ENCODE measurements at places on chromosomes 11 and 22.

- no peak for DNase-seq
Measured at GRCh38 chr22:42060489-42060888, 10.1 kb downstream of the NAGA start.

DNA sequence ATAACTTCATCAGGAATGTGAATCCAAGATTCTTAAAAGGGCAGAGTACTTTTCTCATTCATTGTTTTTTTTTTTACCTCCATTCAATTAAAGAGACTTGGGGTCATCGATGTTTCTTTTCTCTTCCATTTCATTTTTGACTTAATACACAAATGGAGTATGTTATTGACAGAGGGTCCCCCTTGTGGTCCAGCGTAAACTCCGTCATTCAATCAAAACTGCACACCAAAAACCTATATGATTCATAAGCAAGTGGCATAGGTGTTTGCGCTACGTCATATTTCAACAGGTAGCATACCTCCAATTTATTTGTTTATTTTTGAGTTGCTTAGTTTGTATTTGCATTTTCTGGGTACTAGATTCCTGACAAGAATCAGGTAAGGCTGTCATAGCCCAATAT is 12.7 kb upstream of the FOLH1 start:
- DNase-seq: no peak

GRCh38 chr22:47990481-47990880 is 1228.0 kb downstream of the TBC1D22A start:
- no peak for DNase-seq

DNA sequence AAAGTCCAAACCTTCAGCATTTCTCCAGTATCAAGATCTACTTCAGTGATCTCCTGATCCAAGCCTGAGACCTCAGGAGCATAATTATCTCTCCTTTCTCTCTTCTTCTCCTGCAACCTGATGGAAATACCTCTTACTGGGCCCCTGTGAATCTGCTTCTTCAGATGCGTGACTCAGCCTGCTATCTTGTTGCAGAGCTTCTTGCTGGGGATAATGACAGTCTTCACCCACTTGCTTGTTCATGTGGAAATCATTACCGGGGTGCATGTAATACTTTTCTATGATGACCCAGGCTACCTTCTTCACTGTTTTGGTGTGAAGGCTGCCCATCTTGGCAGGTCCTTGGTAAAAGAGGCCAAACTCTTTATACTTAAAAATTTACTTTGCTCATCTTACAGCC is 140.0 kb upstream of the POU2AF2 start:
- no peak for DNase-seq

DNA sequence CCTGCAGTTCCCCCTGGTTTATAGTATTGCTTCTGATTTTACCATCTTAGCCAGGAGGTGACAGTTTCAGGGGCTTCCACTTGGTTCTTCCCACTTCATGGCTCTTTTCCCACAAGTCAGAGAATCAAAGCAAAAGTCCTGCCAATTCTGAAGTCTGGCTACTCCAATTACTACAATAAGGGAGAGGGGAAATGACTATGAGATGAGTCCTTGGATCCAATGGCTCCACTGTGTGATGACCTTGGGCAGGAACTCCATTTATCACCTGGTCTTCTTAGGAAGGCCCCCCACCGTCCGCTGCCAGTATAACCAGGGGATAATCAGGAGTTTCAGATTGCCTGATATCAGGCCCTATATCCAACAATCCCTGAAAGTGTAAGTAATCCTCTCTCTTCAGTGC is 31.6 kb upstream of the CCND1 start:
- no peak for DNase-seq

DNA sequence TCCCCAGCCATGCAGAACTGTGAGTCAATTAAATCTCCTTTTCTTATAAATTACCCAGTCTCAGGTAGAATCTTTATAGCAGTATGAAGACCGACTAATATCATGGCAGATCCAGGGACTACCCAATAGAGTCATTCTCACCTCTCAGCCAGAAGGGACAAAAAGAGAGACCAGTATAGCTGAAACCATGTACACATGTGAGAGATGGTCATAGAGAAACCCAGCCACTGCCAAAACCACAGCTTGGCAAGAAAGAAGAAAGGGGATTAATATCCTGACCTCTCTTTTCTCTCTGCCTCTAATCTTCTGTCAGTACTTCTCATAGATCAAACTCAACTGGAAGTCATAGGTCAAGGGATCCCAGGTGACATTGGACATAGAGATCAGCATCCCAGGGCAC is 109.8 kb downstream of the CCDC34 start:
- no peak for DNase-seq

- no peak for DNase-seq
Measured at GRCh38 chr11:9377036-9377435, 7.4 kb upstream of the IPO7 start.

GRCh38 chr11:32012049-32012448 is 78.8 kb upstream of the RCN1 start:
- DNase-seq: no peak

GRCh38 chr11:20036626-20037335 is 123.5 kb downstream of the DBX1 start:
- no peak for DNase-seq

- DNase-seq: peak; percentile 80
Measured at GRCh38 chr11:61587951-61588727, 7.3 kb upstream of the SYT7 start.

DNA sequence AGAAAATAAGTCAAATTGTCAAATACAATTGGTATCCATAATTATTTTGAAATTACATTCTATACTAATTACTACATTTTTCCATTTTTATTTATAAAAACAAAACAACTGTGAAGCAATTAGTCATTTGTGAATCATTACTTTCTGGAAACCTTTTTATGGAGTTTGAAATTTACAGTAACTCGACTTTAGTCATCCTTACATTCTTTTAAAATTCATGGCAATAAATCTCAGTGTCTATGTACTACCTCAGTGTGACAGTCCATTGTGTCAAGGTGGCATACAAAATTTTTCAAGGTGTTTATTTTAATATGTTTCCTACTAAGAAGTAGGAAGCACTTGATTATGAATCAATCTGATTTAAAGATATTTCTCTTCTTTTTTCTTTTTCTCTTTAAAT is 1949.4 kb upstream of the RAG2 start:
- DNase-seq: no peak

DNA sequence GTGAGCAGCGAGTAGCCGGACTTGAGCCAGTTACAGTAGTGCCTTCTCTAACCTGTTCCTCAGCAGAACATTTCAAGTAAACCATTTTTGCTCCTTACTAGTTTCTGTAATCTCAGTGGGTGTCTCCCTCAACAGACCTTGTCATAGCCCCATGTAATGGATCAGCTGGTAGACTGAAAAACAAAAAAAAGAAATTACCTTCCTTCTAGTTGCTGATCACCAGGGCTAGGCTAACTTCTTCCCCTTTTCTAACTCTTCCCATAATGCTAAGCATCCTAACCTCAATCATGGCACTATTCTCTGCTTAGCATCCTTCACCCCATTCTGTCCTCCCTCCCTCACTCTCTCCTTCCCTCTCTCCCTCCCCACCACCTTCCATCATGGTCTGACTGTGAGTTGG is 35.8 kb upstream of the CBX6 start:
- DNase-seq: no peak

- no peak for DNase-seq
Measured at GRCh38 chr22:17131686-17132085, 10.5 kb upstream of the TMEM121B start.

- no peak for DNase-seq
Measured at GRCh38 chr11:26599425-26599824, 27.4 kb upstream of the MUC15 start.

- DNase-seq: no peak
Measured at GRCh38 chr11:69180226-69180625, 24.5 kb downstream of the SMIM38 start.

- DNase-seq: peak; percentile 68
Measured at GRCh38 chr11:62539238-62539925, 7.2 kb downstream of the AHNAK start.

DNA sequence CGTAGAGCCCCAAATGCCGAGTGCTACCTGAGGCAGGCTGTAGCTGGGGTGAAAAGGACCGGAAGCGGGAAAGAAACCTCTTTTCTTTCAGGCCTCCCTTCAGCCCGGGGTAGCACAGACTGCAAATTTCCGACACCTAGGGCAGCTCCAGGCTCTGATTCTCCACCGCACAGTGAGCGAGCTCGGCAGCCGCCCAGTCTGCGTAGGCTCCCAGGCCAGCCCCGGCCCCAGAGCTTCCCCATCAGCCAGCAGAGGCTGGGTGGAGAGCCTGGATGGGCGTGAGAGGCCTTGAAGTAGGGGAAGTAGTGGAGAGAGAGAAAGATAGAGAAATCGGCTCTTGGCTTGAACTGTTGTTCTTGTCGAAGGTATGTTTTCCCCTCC is 9.3 kb upstream of the PAX6 start:
- DNase-seq: no peak

- DNase-seq: peak; percentile 28
Measured at GRCh38 chr22:35400501-35400790, 506 bp downstream of the MCM5 start.

- DNase-seq: no peak
Measured at GRCh38 chr11:61042961-61043540, 59.2 kb upstream of the CD5 start.

DNA sequence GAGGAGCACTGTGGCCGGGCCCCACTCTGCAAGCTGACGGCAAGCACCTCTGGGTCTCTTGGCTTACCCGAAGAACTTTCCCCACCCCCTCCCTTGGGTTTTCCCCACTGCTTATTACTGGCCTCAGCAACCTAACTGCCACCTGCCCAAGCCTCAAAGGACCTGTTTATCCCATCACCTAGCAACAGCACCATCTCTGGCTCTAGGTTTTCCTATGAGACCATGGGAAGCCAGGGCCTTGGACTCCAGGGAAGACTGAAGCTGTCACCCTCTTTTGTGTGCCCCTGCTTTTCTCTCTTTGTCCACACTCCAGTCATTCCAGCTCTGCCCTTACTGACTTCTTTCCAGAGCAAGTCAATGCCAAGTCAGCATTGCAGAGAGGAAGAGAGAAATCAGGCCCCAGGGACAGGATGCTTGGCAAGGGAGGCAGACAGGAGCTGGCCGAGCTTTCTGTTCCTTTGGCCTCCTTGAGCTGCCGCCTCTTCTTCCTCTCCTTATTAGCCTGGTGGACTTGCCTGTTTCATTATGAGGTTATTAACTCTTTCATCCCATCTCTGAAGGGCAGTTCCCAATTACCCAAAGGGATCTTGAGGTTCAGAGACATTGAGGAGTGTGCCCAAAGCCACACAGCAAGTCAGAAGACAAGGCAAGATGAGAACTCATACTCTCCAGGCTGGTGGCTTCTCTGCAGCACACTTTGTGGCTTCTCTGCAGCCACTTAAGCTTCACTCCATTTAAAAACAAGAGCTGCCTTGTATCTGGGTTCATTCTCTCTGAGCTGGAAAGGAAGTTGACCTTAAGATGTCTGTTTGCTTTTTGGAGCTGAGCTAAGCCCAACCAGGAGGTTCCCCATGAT is at the start of gene SMIM35:
TSS of gene SMIM35 (minus strand) at position 51 of the 856 bp plus-strand sequence. CDS start 206 bp downstream, outside the sequence.
- no peak for DNase-seq

- no peak for DNase-seq
Measured at GRCh38 chr11:121688055-121688491, 235.3 kb upstream of the SORL1-AS1 start.

DNA sequence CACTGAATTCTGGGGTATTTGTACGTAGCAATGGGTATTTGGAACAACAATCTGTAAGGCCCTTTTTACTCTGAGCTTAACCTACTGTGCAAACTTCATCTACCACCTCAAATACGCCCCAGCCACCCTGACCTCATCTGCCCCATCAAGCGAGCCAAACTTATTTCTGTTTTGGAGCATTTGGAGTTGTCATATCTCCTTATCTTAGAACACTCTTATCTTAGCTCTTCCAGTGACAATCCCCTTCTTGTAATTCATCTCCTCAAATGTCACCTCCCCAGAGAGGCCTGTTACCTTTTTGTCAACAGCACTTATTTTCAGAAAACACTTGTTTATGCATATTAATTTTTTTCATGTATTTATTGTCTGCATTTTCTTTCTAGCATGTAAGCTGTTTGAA is 4.7 kb upstream of the MSANTD2 start:
- DNase-seq: no peak

GRCh38 chr11:28739489-28740280 is 631.5 kb downstream of the METTL15 start:
- no peak for DNase-seq

DNA sequence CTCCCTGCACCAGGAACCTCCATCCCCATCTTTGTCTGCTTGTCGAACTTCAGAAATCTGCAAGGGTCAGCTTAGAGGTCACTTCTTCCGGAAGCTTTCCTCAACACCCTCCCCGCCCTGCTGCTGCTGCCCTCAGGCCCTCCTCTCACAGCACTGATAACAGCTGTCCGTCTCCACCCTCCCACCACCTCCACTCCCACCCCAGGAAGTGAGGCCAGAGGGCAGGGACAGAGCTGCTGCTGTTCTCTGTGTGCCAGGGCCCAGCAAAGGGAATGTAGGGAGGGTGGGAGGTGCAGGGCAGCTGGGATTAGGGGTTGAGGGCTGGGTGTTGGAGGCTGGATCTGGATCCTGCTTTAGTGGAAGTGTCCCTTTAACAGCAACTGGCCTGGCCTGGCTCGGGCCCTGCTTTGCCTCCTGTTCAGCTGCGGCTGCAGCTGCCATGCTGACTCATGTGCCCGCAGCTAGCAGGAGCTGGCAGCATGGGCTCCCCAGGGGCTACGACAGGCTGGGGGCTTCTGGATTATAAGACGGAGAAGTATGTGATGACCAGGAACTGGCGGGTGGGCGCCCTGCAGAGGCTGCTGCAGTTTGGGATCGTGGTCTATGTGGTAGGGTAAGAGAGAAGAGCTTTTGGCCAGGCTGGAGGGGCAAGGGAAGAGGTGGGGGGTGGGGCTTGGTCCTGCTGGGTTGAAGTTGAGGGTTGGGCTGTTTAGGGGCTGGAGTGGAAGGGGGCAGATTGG is at the start of gene P2RX6:
TSS of gene P2RX6 (plus strand) at position 440 of the 740 bp plus-strand sequence. CDS start at position 450, 10 bp downstream.
- no peak for DNase-seq

DNA sequence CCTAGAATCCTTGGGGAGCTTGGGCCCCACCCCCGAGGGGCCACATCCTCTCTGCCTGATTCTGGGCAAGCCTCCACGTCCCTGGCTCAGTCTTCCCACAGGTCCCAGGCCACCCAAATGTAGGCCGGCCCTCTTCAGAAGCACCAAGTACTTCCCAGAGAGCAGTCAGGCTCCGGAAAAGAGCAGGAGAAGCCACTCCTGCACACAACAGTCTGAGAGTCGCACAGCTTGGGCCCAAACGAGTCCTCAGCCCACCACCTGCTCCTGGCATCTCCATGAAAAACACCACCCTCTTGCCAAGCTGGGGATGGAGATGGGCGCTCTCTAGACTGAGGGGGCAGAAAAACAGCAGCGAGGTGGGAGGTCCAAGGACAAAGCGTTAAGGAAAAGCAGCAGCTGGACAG is 15.4 kb downstream of the EHD1 start:
- no peak for DNase-seq

- DNase-seq: no peak
Measured at GRCh38 chr11:15901054-15901453, 455.3 kb downstream of the SOX6 start.
